ENCODE measurements at places on chromosomes 4 and X.

DNA sequence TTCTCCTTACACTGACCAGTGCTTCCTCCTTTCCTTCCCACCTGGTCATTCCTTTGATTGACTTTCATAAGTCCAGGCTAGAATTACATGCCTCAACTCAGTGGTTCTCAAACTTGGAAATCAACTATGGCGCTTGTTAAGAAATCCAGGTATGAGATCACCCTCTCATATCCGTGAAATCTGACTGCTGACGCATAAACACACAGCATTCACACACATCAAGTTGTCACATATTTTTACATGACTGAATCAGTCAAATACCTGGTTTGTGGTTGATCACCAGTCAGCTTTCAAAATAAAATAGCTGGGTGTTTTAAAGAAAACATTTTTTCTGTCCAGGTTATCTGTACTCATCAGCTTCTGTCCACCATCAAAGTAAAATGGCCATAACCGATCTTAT, 433.5 kb downstream of the AFF2 start:
- DNase-seq = no peak

GRCh38 chr4:119493419-119493818, 135.2 kb downstream of the PDE5A start:
- DNase-seq = no peak

- DNase-seq = no peak
These were observed 41.7 kb downstream of the SEPTIN11 start for GRCh38 chr4:76991161-76991660.

DNA sequence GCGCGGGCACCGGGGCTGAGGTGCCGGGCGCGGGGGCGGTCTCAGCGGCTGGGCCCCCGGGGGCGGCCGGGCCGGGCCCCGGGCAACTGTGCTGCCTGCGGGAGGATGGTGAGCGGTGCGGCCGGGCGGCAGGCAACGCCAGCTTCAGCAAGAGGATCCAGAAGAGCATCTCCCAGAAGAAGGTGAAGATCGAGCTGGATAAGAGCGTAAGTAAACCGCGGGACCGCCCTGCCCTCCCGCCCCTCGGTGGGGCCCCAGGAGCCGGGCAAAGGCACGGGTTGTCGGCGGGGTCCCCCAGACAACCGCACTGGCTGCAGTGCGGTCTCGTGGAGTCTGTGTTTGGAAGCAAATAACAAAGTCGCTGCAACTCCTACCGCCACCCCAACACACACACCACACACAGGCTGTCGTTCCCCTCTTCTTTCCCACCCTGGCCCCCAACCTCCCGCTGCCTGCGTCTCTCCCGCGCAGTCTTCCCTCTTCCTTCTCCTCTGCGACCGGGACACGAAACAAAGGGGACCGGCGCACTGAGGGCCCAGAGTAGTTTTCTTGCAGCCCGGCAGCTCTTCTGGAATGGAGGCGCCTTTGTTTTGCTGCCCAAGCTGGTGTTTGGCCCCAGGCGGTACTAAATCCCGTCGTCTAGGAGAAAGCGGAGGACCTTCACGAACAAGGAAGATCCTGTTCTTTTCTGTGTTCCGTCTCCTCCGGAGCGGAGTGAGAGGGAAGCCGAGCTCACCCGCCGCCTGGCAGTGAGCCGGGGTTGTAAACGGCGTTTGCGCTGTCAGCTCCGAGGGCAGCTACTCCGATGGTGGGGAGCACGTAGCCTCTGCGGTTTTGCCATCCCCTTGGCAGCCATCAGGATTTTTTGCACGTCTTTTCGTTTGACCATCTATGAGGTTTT, 788 bp downstream of the SAP30 start:
- peak; percentile 49 for DNase-seq

DNA sequence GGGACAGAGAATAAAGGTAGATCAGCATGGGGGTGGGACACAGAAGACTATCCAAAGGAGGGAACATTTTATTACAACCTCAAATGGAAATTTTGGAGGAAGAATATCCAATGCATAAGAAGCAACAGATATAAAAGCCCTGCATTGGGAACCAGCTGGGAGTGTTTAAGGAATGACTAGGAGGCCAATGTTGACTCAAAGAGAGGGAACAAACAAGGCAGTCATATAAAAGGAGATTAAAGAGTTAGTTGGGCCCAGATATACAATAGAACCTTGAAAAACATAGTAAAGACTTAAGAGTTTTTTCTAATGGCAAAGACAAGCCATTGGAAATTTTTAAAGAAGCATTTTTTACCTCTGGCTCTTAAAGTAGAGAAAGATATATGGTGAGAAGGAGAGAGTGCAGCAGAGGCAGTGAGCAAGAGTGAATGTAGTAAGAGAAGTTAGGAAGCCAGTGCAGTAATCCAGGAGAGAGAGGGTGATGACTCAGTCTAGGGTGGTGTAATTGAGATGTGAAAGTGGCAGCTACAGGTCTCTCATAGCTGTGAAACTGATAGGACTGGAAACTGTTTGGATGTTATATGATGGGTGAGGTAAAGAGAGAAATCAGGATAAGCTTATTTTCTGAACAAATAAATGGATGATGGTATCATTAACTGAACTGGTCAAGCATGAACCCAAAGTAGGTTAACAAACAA, 182.2 kb upstream of the ATOH1 start:
- no peak for DNase-seq

DNA sequence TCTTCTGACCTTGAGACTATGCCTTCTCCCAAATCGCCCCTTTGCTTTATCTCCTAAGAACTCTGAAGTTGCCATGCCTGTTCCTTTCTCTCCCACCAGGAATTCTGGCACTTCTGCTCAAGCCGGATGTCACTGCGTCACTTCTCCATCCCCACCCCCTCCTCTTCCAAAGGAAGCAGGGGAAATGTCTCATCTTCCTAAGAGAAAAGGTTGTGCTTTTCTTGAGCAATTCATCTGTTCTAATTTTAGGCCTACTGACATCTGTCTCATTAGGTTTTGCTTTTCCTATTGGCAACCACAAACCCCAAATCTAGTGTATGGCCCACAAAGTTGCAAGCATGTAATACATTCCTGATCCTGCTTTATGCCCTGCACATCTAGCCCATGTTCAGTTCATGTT, 163.1 kb upstream of the PLAC1 start:
- no peak for DNase-seq

DNA sequence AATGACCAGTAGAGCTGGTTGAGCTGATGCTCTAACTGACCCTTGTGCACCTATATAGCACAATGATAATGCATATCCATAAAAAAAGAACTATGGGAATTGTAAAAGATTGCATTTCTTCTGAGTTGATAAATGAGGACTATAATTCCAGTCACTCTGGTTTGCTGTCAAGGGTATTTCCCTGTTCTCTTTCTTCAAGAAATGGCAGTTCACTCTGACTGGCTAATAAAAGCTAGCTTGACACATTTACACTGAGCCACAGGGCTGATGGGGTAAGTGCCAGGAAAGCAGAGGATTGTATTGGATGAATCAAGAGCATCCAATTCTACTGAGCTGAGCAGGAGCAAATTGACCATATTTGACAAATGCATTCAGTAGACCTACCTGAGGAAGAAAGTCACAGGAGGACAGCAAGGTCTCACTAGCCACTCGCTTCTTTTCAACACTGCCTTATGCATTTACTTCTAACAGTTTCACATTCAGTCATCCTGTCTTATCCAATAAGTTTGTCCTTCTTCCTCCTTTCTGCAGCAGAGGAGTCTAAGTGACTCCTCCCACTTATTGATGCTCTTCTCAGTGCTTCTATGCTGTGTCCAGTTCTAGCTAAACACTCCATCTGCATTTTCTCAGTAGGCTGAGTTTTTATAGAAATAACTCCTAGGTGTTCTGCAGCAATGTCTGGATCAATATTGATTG, 43.0 kb downstream of the RBMX2 start:
- no peak for DNase-seq

DNA sequence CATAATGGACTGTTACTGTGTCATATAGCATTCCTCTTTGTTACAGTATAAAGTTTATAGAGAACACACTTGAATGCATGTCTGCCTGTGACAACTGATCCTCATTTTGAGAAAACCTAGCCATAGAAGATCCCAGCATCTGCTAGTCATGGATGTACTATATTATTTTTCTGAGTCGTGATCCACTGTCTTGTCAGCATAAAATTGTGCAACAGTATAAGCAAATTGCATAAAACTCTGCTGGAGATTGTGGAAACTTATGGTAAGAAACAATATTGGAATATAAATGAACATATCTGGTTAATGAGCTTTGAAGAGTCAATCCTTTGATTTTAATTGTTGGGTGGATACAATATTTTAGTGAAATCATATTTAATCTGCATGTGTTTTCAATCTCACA, 3.6 kb downstream of the NEIL3 start:
- DNase-seq = no peak

DNA sequence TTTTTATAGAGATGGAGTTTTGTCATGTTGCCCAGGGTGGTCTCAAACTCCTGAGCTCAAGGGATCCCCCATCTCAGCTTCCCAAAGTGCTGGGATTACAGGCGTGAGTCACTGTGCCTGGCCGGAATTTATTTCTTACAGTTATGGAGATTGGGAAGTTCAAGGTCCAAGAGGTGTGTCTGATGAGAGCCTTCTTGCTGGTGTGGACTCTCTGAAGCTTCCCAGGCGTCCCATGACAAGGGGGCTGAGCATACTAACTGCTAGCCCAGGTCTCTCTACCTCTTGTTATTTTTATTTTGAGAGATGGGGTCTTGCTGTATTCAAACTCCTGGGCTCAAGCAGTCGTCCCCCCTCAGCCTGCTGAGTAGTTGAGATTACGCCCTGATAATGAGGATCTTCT, 2.9 kb upstream of the NSD2 start:
- peak; percentile 79 for DNase-seq

DNA sequence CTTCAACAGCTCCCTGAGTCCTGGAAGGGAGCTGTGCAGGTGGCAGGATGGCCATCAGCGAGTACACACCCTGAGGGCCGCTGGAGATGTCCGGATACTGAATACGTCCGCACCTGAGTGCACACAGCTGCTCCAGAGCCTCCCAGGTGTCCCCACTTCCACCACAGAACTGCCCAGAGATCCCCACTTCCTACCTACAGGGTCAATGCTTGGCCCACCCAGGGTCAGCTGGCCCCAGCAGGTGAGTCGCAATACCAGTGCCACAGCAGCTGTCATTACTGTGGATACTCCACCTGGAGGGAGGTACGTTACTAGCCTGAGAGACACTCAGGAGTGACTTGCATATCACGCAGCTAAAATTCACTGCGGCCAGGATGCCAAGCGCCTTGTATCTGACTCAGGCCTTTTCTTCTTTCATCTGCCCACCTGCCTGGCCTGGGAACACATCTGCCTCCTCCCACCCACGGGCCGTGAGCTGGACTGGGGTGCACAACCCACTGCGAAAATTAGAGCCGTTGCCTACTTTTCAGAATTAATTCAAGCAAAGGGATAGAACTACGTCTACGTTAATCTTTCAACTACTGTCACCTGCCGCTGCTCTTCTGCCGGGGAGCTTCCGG, 9.4 kb downstream of the C4orf50 start:
- no peak for DNase-seq

GRCh38 chr4:169153481-169154087, 117.2 kb downstream of the SH3RF1 start:
- DNase-seq = no peak

Data from LoVo (cell line).